K562 (cell line): ENCODE measurements at places on chromosomes 1 and 21. TPM values are rescaled to one million over a fixed set of nuclear protein-coding genes. Genes with fewer than 3 reads are reported as not detected.
A peak's percentile ranks its signal among the peaks of the same experiment; 100 is the strongest.

SERINC2 gene
- 1.2 and 1.5 TPM in 2 replicates for total RNA-seq

ACTRT2 gene
- total RNA-seq = not detected in 2 replicates

LDLRAD1 gene
- total RNA-seq = not detected in 2 replicates

LCE2A gene
- total RNA-seq = not detected in 2 replicates

IL19 gene
- total RNA-seq = not detected in 2 replicates

FAM151A gene
- total RNA-seq = not detected in 2 replicates

NEK7 gene
- total RNA-seq = 30.3 and 33.2 TPM in 2 replicates

STYXL2 gene
- total RNA-seq = not detected in 2 replicates

NPR1 gene
- total RNA-seq = 0.04 and 0.16 TPM in 2 replicates

DNA sequence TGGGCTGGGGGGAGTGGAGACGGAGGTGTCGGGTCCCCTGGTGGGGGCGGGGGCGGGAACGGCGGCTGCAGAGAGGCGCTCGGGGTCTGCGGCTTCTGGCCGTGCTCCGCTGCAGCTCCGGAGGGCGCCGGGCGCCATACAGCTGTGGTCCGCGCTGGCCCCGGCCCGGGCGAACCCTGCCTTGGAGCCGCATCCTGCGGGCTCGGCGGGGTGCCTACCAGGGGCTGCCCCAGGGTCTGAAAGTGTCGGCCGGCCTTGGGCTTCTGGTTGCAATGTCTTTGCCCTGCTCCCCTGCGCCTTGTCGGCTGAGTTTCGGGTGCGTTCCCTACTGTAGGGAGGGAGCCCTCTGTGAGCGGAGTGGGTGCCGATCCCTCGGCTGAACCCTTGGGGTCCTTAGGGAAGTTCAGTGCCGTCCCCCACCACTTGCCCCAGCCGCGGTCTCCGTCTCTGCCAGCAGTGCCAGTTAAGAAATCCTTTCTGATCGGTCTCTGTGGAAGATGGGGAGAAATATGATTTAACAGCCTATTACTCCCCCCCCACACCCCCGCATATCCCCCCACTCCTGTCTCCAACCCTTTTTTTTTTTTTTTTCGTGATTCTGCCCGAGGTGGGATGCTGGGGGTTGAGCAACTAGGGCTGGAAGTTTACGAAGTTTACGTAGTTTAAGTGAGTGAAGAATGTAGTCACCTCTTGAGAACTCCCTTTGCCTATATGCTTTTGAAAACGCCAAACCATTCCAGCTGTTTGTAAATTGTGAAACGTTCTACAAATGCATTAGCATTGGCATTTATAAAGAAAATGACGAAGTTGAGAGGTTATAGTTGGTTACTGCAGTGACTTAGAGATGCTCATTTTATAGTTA is 588 bp downstream of the NEXN start:
- peak; percentile 37 for DNase-seq

DNA sequence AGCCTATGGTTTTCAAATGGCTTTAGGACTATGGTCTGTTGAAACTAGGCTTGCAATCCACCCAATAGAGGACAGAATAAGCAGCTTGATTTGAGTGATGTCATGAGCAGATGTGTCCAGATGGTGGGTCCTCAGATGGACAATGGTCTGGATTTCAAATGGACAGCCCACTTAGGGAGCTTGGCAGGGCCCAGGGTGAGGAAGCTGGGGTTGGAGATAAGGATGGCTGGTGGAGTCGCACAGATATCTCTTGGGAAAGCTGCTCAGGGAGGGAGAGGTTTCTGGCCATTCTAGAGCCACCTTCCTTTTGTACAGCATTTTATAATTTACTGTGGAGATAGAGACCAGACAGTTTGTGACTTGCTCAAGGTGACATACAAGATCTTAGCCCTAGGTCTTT is 55.0 kb downstream of the NFASC start:
- peak; percentile 70 for DNase-seq

- DNase-seq = no peak
Measured at GRCh38 chr1:184892116-184892515, 82.2 kb downstream of the NIBAN1 start.

DNA sequence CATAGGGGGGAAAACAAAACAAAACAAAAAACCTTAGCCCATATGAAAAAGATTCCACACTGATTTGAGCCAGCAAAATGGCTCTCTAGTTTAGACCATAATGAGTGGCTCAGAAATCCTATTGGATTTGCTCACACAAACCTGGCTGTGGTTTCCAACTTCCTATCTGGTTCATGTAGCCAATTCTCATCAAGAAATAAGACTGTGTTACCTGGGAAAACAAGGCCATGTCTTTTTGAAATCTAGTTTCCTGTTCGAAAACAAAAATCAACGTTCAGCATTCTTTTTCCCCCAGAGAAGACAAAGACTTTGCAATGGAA is 69.2 kb downstream of the TBX15 start:
- no peak for DNase-seq

- peak; percentile 97 for DNase-seq
Measured at GRCh38 chr1:1019122-1019999, 559 bp upstream of the AGRN start.

DNA sequence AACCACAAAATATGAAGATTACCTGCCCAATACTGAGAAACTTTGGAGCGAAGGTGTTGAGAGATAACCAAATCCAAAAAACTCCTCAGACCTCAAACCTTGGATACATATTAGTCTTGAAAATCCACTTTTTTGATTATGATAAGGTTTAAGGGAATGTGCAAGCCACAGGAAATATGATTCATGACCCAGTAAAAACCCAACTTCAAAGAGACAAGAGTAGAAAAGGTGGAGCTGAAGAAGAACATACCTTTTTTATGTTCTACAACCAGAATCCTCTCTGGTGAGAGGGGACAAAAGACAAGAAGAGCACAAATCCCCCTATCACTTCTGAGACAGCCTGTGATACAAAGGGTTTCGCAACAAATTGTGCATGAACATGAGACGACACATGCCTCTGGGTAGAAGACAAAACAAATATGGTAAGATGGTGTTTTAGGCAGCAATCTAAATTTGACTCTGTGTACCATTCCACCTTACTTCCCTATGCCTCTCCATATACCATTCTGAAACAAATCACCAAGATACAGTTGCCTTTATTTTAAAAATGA is 37.3 kb downstream of the COL24A1 start:
- no peak for DNase-seq

GRCh38 chr1:155858800-155859233 is 550 bp upstream of the SYT11 start:
- DNase-seq = no peak

DNA sequence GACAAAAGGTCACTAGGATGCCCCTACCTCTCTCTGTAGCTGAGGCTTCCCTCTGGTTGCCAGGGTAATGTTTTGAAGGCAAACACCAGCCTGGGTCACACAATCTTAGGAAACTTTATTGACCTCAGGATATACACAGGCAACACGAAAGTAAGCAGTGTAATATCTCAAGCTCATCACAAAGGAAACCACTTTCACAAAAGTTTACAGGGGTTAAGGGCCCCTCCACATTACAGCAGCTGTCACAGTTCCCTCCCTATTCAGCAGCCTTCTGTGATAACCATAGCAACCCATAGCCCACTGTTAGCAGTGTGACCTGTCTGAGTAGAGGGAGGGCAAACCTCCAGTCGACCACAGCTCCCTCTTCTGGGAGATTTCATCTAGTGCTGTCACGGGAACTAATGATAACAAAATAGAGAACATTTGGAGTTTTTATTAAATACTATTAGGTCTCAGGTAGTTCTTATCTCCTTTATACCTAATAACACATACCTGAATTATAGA is 149.8 kb downstream of the PTPRC start:
- peak; percentile 5 for DNase-seq

DNA sequence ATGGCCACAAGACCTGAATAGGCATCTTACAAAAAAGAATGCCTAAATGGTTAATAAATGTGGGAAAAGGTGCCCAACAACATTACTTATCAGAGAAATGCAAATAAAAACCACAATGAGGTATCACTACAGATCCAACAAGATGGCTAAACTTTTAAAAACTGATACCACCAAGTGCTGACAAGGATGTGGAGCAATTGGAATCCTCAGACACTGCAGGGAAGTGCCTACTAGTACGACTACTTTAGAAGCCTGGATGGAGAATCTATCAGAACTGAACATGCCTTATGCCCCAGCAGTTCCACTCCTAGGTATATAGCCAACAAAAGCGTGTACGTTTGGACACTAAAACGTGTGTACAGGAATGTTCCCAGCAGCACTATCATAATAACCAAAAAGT is 19.9 kb downstream of the TNFRSF8 start:
- DNase-seq = no peak

DNA sequence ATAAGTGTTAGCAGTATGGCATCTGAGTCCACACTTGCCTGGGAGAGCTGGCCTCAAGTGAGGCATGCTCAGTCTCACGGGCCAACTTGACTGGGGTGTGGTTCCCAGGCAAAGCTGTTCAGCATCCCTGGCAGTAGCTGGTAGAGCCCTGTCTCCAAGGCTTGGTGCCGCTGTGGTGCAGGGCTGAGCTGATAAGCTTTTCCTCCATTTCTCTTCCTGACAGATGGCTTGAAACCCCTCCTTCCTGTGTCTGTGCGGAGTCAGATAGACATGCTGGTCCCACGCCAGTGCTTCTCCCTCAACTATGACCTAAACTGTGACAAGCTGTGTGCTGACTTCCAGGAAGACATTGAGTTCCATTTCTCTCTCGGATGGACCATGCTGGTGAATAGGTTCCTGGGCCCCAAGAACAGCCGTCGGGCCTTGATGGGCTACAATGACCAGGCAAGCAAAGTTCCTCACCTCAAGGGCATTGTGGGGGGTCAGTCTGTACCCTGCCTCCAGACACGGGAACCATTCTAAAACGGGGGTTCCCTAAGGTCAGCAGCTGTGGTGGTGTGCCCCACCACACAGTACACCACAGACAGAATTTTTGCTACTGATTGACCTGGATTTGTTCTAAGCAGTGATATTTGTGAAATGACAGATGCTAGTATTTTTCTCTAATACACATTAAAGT is 13.7 kb upstream of the MIIP start:
- peak; percentile 67 for DNase-seq

DNA sequence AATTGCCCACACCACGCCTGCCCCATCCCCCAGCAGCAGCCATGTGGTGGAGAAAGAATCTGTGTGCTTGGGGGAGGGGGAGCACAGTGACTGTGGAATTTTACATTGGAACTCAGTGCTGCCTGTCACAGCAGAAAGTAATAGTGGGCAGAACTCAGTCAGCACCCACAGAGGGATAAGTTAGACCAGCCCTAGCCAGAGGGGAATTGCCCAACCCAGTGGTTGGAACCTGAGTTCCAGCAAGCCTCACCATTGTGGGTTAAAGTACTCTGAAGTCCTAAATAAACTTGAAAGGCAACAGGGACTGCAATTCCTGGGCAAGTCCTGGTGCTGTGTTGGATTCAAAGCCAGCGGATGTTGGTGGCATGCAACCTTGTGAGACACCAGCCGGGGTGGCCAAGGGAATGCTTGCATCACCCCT is 88.8 kb downstream of the MRPL39 start:
- no peak for DNase-seq

DNA sequence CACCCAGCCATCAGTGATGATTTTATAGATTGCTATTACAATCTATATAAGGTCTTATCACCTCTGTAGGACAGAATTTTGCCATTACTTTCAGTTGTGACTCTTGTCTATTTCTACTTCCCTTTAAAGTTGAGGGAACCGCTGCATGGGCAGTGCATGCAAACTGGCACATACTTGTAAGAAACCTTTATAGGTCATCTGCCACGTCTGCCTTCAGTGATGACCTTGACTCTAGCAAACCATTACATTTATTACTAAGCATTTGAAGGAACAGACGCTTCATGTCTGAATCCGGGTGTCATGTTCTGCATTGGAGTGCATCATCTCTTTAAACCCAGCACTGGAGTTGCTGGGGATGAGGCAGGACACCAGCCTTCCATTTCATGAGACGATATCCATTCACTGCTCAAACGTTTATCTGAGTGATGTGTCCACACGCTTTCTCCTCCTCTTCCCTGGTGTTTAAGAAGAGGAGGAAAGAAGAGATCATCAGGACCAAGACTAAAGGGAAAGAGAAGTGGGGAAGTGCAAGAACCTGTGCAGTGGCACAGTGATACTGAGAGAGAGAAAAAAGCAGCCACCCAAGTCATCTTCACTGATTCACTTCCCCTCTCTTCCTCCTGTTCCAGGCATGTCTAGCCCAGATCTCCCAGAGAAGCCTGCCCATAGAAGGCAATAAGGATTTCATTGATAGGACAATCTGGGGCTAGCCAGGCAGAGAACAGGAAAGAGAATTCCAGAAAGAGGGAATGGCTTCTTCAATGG is 14.1 kb downstream of the CCSAP start:
- no peak for DNase-seq

DNA sequence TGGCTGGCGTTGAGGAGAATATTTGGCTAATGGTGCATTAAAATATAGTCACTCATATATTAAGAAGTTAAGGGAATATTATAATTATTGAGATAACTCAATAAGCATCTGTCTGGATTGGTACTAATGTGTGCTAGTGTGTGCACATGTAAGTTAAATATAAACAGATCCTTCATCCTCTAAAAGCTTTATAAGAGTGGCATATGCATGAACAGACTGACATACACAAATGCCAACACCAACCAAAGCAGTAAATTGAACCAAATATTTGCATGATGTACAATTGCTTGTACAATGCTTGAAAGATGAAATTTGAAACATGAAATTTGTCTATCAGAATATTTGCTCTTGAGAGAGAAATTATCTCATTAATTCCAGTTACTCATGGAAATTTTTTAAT is 344.9 kb downstream of the ADGRL2 start:
- DNase-seq = no peak

DNA sequence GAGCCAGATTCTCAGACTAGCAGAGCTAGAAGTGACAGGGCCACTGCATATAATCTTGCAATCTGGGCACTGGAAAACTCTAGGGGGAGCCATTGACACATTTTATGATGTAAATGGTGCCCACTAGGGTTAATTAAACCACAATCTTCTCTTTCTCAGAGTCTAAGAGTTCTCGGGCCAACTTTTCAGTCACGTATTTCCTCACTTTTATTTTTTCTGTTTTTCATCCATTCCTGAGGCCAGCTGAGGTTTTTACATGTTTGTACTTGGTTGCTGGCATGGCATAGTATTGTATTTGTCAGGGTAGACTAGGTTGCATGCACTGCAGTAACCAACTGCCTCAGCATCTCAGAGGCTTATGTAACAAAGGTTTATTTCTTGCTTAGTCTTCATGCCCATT is 138.2 kb downstream of the ZNF326 start:
- DNase-seq = peak; percentile 34

GRCh38 chr21:31552826-31553225 is 106.7 kb upstream of the SOD1 start:
- no peak for DNase-seq

- DNase-seq = no peak
Measured at GRCh38 chr1:179168536-179168935, 60.9 kb downstream of the ABL2 start.

GRCh38 chr1:22854688-22855565 is 117.7 kb downstream of the LACTBL1 start:
- DNase-seq = no peak

DNA sequence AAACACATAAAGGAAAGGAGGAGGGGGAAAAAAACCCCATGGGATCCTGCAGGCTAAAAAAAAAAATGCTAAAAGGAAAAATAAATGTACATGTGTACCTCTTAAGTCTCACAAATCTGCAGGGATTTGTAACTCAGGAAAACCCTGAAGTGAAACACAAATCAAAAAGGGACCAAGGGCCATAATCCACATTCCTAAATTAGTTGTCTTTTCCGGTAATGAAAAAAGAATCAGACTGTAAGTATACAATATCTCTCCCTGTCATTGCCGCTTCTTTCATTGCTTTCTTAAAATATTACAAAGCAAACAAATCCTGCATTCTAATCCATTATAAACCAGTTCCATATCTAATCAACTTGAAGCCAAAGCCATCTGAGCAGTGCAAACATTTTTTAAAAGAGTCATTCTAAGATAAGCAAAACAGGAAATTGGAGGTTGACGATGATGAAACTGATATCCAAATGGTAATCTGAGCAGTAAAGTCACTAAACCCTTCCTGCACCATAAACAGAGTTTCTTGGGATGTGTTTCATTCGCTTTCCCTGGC is 58.7 kb upstream of the SIM2 start:
- DNase-seq = no peak
